Omental fat pad (tissue), 4 donors: ENCODE measurements at places on chromosomes 7 and 10.

DNA sequence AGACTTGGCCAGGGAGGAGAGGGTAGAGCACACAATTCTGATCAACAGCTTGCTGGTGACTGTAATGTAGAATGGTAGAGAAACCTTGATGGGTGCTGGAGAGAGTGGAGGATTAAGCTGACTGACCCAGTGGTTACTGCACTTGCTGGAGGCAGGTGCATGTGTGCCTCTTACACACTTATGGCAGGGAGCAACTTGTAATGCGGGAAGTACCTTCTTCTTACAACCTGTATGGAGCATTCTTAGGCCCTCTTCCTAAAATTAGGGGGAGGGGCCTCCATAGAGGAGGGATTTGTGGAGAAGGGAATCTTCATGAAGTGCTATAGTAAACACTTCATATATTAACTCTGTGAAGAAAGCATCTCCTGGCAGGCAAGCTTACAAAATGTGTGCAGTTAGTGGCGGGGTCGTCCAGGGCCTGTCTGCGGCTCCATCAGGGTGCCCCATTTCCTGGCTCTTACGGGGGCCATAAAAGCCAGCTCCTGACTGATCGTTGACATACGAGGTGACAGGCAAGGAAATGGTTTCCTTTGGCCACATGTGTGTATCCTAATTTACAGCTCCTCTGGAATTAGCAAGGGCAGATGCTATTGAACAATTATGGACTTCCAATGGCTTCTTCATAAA, 113.5 kb downstream of the RTKN2 start:
- DNase-seq = no peak

- DNase-seq = no peak
Measured at GRCh38 chr10:24467136-24467535, 256.6 kb downstream of the ARHGAP21 start.

- no peak for DNase-seq
Measured at GRCh38 chr7:69598487-69599285, 411 bp downstream of the AUTS2 start.

- DNase-seq = no peak
Measured at GRCh38 chr10:98316661-98317060, 48.7 kb upstream of the LOXL4 start.

DNA sequence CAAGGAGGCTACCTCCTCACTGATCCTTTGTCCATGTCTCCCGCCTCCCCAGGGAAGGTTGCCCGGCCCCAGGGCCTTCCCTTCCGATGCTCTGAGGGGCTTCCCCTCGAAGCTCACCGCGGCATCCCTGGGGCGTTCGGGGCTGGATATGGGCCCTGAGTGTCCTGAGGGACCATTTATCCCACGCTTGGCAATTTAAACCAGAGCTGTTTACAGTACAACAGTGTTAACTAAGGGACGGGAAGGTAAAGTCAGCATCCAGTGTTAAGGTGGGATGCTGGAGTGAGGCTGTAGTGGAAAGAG, 92.0 kb downstream of the TCERG1L start:
- no peak for DNase-seq

DNA sequence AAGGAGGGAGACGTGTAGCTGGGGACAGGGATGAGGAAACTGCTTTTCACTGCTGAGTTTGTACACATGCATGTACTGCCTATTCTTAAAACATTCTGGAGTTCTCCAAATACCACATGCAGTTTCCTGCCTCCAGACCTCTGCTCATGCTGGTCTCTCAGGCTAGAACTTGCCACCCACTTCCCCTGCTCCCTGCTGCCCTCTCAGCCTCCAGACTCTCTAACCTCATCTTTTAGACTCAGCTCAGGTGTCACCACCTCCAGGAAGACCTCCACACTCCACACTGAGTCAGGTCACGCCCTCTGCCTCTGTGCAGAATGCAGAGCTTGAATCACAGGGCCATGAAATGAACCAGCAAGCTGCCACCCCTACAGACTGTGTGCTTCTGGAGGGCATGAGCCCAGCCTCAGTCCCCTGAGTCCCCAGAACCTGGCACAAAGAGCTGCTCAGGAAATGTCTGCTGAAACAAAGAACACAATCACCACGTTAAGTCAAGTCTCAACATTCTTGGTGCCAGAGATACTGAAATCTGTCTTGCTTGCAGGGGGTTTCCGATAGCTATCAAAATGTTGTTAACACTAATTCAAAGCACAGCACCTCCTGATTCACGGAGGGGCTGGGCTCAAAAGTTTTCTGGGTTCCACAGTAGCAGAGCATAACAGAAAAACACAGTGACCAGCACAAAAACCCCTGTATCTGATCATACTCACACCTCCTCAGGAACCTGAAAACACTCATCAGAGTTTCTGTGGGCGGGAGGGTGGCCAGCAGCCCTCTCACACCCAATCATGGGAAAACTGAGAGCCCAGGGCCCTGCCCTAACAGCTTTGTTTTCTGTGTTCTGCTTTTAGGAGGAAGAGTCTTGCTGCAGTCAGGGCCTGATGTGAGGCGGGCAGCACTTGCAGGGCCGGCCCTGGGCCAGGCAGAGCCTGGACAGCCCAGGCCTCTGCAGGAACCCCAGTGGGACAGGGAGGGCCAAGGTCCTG, 21.1 kb downstream of the FAM53B start:
- no peak for DNase-seq

DNA sequence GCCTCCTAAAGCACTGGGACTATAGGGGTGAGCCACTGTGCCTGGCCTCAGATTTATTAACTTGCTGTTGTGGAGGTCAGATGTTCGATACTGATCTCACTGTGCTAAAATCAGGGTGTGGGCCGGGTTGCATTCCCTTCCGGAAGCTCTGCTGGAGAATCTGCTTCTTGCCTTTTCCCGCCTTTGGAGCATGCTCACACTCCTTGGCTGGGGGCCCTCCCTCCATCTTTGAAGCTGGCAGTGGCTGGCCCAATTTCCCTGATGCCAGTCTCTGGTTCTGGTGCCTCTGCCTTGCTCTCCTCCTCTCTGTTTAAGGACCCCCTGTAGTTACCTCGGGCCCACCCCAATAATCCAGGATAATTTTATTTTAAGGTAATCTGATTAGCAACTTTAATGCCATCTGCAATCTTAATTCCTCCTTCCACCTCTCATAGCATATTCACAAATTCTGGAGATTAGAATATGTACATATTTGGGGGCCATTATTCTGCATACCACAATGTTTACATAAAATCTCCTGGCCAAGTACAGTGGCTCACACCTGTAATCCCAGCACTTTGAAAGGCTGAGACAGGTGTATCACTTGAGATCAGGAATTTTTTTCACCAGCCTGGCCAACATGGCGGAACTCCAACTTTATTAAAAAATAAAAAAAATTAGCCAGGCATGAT, 7.9 kb upstream of the PITRM1 start:
- no peak for DNase-seq

DNA sequence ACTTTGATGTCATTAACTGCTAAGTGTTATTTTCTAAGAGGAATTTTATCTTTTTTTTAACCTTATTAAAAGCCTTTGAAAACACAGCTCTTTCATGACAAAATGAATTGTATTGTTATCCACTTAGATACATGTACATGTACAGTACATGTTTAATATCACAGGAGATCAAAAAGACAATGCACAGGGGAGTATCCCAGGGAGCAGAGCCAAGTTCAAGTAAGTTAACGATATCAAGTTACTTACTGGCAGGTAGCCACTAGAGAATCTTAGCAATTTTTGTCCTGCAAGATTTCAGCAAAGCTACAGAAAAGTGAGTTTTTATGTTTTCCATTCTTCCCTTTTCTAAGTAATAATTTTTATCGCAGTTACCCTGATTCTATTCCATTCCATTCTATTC, 33.9 kb upstream of the ARL4A start:
- DNase-seq = no peak

- DNase-seq = no peak
Measured at GRCh38 chr7:87413951-87414793, 61.3 kb downstream of the ABCB4 start.

GRCh38 chr7:55365675-55366460, 731 bp downstream of the LANCL2 start:
- peak; percentile 81 for DNase-seq

DNA sequence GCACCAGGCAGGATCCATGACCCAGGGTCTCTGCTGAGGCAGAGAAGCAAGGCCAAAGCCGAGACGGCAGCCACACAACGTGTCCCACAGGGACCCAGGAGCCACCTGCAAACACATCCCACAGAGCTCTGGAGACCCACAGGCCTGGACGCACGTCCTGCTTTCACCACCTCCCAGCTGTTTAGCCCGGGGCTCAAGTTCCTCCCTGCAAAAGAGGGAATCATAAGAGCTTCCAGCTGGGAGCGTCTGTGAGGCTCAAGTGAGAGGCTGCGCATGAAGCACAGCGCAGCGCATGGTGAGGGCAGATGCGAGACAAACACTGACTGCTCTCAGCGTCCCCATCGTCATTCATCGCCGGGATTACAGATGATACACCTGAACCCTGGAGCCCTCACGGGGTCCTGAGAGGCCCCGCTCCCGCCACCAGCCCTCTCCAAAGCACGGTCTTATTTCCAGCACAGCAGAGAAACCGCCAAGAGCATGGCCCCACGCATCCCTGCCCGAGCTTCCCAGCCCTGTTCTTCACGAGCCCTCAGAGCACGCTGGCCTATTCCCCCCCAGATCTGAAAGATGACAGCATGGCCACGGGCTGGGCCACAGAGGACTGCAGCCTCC, 88.7 kb downstream of the MAD1L1 start:
- DNase-seq = no peak

DNA sequence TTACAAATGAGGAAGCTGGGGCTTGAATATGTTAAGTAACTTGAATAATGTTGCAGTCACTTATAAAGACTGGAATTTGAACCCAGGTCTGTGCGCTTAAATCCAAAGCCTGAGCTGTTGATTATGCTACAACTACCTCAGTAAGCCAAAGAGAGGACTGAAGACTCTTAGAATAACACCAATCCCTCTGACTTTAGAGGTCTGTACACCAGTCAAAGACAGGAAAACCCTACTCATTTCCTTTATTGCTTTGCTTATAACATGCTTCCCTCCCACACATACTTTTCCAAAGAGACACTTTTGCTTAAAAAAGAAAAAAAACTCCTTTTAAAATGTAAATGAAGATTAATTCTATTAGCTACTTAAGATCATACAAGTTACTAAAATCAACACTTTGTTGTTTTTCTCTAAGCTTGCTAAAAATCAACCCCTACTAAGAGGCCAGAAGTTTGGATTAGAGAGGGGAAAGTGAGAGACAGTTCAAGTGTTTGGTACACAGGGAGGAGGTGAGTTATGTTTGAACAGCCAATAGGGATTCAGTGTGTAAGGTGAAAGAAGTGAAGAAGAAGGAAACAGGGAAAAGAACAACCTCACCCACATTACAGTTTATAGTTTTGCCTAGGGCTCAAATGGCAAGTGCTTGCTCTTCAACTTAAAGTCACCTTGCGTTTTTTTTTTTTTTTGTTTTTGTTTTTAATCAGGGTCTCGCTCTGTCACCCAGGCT, 74.8 kb downstream of the MDH2 start:
- DNase-seq = no peak

DNA sequence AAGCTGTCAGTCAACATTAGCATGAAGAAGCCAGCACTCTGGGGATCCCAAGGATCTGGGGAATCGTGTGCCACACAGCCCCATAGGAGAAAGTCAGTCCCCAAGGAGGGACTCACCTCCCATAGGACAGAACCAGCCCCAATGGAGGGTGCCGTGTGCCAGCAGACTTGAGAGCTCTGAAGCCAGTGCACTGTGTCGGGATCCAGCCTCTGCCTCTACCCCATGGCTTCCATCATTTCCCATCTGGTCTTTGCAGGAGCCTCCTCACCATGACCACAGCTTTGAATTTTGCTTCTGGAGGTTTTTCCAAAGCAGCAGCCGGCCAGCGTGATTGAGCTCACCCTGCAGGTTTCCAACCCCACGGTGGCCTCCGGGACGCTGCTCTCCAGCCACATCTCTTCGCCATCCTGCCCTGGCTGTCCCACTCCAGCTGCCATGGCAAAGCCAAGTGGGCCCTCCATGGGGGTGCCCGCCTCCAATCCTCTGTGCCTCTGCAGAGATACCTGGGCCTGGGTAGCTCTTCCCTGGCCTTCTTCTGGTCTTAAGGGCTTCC, 171.8 kb upstream of the SHH start:
- DNase-seq = no peak

- no peak for DNase-seq
Measured at GRCh38 chr7:42831718-42832522, 80.0 kb downstream of the C7orf25 start.

- no peak for DNase-seq
Measured at GRCh38 chr10:32446536-32447406, 831 bp downstream of the CCDC7 start.

DNA sequence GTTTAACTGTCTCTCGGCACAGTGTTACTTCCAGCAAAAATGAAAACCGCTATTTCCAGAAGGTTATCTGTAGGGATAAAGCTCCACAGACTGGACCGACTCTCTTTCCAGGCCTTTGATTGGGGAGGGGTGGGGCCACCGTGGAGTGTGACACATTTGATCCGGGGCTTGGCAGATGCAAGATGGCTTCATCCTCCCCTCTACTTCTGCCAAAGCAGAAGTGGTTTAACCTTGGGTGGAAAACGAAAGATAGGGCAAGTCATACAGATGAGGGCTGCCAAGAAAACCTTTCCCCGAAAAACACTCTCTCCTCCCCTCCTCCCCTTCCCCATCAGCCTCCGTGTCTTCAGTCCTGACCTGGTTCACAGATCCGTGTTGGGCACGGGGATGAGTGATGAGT, 139.7 kb upstream of the SH2B2 start:
- no peak for DNase-seq

- DNase-seq = no peak
Measured at GRCh38 chr10:70699659-70700174, 27.4 kb downstream of the ADAMTS14 start.

DNA sequence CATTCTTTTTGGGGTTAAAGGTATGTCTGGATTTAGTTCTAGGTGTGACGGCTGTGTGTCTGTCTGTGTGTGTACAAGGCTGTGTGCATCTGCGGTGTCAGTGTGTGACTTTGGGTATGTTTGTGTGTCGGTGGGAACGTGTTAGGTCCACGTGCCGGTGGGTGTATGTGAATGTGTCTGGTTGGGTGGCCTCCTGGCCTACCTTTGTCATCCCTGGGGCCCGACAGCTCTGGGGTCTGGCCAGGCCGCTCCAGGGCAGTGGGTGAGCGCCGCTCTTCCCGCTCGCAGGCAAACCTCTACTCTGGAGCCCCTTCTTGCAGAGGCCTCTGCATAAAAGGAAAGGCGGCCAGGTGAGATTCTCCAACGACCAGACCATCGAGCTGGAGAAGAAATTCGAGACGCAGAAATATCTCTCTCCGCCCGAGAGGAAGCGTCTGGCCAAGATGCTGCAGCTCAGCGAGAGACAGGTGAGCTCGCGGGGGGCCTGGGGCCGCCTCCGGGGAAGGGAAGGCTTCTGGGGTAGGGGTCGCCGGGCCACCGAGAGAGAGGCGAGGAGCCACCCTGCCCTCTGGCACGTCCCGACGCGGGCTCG, 2.4 kb downstream of the HHEX start:
- DNase-seq = no peak

GRCh38 chr7:4883372-4884144, at the start of gene RADIL:
RADIL (minus strand) TSS chr7:4883716; CDS start chr7:4878139, 5,577 bp downstream.
- DNase-seq = peak; percentile 76

- no peak for DNase-seq
Measured at GRCh38 chr7:16936626-16937422, 55.0 kb upstream of the AGR3 start.

- no peak for DNase-seq
Measured at GRCh38 chr10:98251399-98251798, 16.6 kb downstream of the LOXL4 start.

- DNase-seq = no peak
Measured at GRCh38 chr7:105600720-105601550, 19.6 kb upstream of the EFCAB10 start.
